Activated T-helper 9 cell treated with anti-CD3 and anti-CD28 coated beads, Interleukin-2, amount 50 U/mL, for 16 hours (primary cell): ENCODE measurements at places on chromosomes 11 and 22.
A peak's percentile ranks its signal among the peaks of the same experiment; 100 is the strongest.

DNA sequence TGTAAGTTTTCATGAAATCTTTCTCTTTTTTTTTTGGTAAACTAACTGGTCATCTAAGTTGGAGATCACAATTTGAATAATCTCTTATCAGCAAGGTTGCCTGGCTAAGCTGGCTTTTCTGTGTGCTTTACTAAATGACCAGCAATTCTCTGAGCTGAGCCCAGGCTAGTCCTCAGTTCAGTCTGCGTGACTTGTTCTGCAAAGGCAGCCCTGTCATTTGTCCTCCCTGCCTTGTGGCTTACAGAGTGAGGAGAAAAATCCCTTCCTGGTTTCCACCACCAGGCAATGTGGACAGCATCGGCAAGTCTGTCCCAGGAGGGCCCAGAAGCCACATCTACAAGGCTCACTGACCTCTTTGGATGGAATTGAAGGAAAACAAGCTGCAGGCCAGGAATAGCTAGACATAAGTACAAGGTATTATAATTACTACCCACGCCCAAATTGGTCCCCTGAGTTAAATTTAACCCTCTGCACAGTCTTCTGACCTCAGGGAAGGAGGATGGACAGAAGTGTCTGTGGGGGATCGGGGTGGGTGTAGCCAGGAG is 108.6 kb downstream of the SCN3B start:
- DNase-seq: no peak

- DNase-seq: no peak
These were observed 82.7 kb downstream of the CELSR1 start for GRCh38 chr22:46454504-46455269.

DNA sequence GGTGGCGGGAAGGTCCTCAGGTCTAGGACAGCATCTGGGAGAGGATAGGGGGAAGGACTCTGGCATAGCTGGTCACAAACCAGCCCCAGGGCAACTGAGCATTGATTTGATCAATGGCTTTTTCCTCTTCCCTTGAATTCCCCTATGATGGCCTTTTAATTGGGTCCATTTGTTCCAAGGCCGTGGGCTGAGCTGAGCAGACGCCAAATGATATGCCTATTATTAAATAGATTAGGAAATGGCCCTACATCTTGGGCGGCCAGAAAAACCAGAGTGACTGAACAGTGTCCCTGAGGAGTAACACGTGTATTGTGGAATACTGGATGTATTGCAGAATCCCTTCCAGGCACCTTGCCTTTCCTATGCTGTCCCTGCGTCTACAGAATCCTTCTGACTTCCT is 26.7 kb upstream of the P2RY6 start:
- DNase-seq: no peak

GRCh38 chr11:115965767-115966504 is 461.7 kb upstream of the CADM1 start:
- no peak for DNase-seq

DNA sequence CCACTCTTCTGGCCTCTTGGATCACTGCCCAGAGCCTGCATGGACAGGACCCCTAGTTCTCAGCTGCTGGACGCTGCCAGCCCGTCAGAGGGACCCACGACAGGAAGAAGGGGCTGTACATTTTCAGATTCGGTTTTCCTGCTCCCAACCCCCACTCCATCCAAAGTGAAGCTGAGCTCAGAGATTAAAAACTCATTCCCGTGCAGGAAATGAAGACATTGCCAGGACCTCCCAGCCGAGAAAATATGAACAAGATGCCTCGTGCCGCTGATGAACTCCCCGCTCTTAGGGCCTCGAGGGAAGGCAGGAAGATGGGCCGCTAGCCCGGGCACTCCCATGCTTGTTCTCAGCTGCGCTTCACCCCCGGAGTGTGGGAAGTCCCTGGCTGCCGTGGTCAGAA is 36.1 kb downstream of the RPUSD4 start:
- no peak for DNase-seq

- no peak for DNase-seq
These were observed 62.6 kb downstream of the CWC15 start for GRCh38 chr11:94910779-94911178.

- DNase-seq: no peak
These were observed 50.3 kb downstream of the MICAL2 start for GRCh38 chr11:12160680-12161079.

GRCh38 chr11:84857746-84858145 is 769.4 kb downstream of the DLG2 start:
- DNase-seq: no peak

DNA sequence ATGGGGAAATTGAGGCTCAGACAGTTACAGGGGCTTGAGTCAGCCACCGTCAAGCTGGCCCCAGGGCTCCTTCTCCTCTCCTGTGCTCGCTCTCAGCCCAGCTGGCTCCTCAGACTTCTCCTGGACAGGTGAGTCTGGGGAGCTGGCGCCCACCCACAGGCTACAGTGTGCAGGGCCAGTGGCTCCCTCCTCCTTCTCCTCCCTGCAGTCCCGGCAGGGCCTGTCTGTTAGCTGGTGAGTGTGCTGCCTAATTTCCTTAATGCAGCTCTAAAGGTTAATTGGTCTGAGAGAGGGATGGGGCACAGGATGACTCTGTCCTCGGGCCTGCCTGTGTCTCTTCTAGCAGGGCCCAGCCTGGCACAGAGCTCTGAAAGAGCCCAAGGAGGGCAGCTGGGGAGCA is 31.7 kb downstream of the LMO1 start:
- DNase-seq: no peak

DNA sequence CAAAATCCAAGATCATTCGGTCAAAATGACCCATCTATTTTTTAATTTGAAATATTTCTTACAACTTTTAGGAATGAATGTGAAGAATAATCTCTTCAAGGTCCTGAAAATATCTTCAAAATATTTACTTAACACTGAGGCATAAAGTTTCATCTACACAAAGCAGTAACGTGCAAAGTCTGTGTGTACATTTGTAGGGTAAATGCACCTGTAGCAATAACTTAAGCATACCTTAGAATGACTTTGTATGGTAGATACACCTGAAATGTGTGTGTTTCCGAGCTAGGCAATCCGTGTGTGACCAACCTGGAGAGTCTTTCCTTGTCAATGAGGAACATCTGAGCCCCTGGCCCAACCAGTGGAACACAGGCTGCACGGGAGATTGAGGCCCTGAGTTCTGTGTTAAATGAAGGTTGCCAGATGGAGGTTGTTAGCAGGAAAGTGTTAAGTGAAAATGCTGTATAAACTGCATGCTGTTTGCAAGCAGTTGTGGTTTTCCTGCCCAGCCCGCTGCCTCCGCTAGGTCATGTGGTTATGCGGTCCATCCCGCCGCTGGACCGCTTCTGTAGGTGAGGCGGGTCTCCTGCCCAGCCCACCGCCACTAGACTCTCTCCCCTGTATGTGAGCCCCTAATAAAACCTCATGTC is 7.6 kb upstream of the CTR9 start:
- no peak for DNase-seq

DNA sequence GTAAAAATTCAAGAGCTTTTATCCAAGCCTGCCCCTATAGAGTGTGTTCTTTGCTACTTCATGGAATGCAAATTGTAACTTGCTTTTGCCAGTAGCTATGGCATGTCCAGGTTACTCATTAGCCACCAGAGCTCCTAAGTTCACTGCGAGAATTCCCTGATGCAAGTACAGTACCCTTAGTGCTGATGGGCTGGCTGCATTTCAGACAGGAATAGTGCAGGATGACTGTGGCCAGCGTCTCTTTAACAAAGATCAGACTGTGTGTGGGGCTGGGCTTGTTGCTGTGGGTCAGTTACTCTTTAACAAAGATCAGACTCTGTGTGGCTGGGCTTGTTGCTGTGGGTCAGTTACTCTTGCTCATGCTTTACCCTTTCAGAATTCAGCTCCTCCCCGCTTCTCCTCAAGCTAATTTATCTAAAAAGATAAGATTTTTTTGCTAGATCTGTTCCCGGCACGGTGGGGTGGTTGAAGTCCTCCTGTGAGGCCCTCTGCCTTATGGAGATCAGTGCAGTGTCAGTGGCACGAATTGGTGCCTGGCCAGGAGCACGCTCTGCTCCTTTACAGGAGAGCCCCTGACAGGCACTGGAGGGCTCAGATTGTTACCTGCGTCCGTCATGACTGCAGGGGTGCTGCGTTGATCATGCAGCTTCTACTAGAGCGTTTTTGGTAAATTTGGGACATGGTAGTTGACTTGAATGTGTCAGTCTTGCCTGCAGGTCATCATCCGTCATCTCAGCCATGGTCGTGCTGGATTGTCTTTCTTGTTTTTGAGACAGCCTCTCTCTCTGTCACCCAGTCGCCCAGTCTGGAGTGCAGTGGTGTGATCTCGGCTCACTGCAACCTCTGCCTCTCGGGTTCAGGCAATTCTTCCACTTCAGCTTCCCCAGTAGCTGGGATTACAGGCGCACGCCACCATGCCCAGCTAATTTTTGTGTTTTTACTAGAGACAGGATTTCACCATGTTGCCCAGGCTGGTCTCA is 27.0 kb downstream of the AP2A2 start:
- no peak for DNase-seq

- DNase-seq: no peak
These were observed 443.1 kb downstream of the SOX6 start for GRCh38 chr11:15913261-15913660.

GRCh38 chr11:102263379-102264003 is 53.8 kb upstream of the BIRC3 start:
- no peak for DNase-seq

DNA sequence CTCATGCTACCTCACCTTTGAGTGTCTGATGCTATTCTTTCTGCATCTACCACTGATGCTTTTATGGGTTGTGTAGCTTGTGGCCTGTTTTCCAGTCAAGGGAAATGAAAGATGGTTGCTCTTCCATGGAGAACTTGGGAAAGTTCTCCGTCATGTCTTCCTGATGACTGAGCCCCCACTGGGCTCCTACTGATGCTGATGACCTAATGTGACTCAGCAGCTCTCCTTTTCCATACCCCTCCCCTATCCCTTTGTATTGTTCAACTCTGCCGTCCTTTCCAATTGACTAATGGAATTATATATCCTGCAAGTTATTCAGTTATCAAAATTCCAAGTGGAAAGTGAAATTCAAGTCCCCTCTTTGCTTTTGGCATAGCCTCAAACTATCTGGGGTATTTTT is 44.7 kb downstream of the REXO2 start:
- DNase-seq: no peak

- peak; percentile 58 for DNase-seq
These were observed 29.4 kb downstream of the GUCD1 start for GRCh38 chr22:24525416-24526037.

GRCh38 chr11:35042913-35043312 is 96.1 kb upstream of the CD44 start:
- no peak for DNase-seq

DNA sequence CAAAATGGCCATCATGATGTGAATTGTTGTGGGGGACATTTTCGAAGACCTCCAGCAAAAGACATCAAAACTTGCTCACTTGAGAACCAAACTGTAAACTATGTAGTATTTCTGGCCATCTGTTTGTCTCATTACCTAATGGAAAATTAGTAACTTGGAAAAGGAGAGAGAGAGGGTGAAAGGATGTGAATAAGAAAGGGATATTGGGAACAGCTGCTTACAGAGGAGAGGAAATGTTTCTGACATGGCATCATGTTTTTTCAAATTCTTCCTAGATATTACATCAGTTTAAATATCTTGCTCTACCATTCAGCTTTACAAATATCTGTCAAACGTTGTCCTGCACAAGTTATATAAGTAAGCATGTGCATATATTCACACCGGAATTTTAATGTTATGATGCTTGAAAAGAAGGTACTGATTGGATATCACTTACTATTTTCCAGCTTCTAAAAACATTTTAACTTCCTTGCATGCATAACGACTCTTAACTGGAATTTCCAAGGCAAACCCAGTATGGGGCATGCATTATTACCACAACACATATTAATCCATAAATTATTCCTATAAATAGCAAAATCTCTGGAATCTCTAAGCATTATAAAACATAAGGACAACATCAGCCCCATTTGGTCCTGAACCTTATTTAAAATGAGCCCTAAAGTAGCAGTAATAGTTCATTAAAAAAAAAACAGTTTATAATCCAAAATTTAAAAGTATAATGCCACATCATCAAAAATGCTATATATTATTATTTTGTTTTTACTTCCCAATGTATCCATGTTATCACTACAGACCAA is 20.0 kb downstream of the GUCY1A2 start:
- DNase-seq: no peak

DNA sequence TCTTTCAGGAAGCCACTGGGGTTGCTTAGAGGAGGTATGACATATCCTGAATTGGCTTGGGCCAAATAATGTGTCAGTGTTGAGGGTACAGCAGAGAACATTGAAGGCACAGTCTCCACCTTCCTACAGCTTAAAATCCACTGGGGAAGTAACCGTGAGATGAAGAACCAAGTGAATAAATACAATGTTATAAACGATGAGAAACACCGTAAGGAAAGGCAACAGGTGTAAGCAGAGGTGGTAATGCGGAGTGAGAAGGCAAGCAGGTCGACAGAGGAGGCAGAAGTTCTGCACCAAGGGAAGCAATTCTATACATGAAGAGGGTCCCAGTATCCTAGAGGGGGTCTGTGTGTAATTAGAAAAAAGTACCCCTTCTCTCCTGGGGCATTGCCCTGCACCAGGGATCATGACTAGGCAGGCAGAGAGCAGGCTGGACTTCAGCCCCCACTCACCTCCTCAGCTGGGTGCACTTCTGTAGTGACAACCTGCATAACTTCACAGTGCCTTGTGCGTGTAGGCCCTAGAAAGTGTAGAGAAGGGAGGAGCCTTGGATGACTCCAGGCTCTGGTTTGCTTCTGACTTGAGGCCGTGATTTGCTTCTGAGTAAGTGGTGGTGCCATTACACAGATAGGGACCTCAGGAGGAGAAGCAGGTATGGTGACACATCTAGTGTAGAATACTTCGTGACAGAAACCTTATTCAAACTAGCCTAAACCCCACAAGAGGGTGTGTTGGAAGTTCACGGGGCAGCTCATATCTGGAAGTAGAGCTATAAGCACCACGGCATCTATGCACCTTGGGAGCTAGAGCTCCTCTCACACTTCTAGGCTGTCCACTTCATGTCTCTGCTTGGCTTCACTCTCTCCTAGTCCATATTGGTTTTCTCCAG is 4.9 kb downstream of the MYOD1 start:
- no peak for DNase-seq

DNA sequence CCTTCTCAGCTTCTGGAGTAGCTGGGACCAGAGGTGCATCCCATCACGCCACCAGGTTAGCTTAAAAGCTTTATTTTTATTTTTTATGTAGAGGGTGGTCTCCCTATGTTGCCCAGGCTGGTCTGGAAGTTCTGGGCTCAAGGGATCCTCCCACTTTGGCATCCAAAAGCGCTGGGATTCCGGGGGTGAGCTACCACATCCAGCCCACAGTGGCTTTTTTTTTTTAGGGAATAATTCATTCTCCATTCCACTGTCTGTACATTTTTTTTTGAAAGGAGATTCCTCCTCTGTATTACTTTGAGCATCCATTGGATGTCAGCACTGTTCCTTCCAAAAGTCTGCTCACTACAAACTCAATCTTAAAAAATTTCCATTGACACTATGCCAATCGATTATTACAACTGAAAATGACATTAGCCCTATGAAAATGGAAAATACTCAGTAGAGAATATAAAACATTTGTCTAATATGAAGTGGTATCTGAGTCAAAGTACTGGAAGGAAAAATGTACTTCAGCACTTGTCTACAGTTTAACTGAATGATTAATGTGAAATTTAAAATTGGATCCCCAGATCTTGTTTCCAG is 1.3 kb upstream of the LPXN start:
- no peak for DNase-seq
